ENCODE measurements at places on chromosomes 4 and X. TPM values are rescaled to one million over a fixed set of nuclear protein-coding genes. Genes with fewer than 3 reads are reported as not detected.
A peak's percentile ranks its signal among the peaks of the same experiment; 100 is the strongest.

DNA sequence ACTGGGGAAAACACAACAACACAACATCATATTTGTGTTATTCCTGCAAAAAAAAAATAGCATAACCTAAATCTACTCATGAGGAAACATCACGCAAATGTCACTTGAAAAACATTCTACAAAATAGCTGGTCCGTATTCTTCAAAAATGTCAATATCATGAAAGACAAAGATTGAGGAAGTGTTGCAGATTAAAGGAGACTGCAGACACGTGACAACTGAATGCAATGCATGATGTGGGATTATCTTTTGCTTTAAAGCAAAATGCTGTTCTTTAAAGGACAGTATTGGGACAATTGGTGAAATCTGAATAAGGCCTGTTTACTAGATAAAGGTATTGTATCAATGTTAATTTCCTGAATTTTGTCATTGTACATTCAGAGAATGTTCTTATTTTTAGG, 157.7 kb downstream of the SMIM20 start:
- peaks cover 17% of the 10 kb centered on the region for H3K27me3 ChIP-seq
- DNase-seq, result no peak
- no peaks in the 10 kb centered on the region for H3K36me3 ChIP-seq
- no peak overlapping the region for H3K4me3 ChIP-seq

DNA sequence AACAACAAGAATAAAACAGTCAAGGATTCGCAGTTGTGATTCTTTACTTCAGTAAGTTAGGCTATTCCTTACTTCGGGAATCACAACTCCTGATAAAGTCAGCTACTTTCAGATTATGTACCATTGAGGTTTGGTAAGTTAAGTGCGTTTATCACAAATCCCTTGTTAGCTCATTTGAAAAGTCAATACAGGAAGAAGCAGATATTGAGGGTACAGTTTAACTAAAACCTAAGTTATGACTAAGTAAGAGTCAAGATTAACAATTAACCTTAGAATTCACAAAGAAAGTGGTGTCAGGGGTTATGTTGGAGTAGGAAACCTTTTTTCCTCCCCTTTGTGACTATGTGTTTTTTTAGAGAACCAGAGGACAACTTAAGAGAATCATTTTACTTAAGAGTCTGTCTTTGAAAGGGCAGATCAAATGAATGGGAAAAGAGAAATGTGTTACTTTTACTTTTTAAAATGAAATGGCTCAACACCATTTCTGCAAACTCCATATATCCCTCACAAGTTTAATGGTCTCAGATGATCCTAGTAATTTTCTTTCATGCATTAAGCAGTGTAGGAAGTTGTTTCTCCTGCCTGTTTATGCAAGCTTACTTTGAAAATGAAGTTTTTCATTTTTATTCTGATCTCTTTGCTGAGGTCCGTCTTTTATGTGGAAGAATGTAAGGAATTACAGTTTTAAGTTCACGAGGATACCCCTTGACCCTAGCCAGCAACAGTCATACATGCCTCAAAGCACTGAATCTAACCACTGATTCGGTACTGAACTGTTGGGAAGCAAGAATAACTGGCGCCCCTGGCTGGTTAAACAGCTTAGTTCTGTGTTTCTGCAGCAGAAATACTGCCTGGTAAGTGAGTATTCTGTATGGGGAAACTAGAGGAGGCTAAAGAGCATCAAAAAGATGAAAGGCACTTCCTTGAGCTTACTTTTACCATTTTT, 211.7 kb downstream of the SLC4A4 start:
- DNase-seq, result peak; percentile 48
- no peak overlapping the region for H3K4me3 ChIP-seq
- H3K27ac ChIP-seq, result no peak overlapping the region
- H3K27me3 ChIP-seq, result no peaks in the 10 kb centered on the region
- no peaks in the 10 kb centered on the region for H3K36me3 ChIP-seq
- H3K4me1 ChIP-seq, result peaks cover 10% of the 10 kb centered on the region

DNA sequence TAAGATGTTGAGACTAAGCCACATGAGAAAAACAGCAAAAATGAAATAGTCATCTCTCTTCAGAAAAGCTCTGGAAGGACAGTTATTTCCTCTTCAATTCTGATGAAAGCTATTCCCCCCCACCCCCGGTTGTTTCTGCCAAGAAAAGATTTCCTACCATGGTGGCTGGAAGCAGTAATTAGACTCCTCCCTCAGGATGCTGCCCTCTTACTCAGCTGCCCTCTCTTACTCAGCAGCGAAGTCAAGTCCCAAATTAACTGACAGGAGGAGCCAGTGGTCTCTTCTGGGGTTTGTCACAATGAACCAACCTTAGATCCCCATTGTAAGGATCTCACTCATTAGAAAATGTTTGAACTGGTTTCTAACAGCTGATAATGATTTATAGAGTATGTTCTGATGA, 38.0 kb downstream of the GPM6B start:
- DNase-seq, result peak; percentile 55
- H3K27ac ChIP-seq, result no peak overlapping the region
- H3K4me1 ChIP-seq, result peaks cover 7% of the 10 kb centered on the region

DNA sequence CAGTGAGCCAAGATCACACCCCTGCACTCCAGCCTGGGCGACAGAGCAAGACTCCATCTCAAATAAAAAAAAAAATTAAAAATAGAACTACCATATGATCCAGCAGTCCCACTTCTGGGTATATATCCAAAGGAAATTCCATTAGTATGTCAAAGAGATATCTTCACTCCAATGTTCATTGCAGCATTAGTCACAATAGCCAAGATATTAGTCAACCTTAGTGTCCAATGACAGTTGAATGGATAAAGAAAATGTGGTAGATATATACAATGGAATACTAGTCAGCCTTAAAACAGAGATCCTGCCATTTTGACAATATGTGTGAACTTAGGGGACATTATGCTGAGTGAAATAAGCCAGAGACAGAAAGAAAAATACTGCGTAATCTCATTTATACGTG, 49.4 kb downstream of the C4orf46 start:
- no peaks in the 10 kb centered on the region for H3K27me3 ChIP-seq
- peak; percentile 39 for DNase-seq
- H3K27ac ChIP-seq, result no peak overlapping the region
- no peaks in the 10 kb centered on the region for H3K36me3 ChIP-seq

The ZFP42 gene
- not detected for total RNA-seq

- no peak overlapping the region for H3K4me3 ChIP-seq
- no peak overlapping the region for H3K27ac ChIP-seq
- DNase-seq, result peak; percentile 5
- H3K27me3 ChIP-seq, result no peaks in the 10 kb centered on the region
Measured at GRCh38 chr4:132108784-132109183, 1040.3 kb upstream of the PCDH10 start.

The USP9X gene
- total RNA-seq, result 72.3 TPM

The MAP7D2 gene
- total RNA-seq, result 0.32 TPM

The BEND4 gene
- not detected for total RNA-seq

- H3K4me1 ChIP-seq, result no peaks in the 10 kb centered on the region
- no peaks in the 10 kb centered on the region for H3K27me3 ChIP-seq
- DNase-seq, result no peak
- no peak overlapping the region for H3K27ac ChIP-seq
Measured at GRCh38 chr4:67575232-67576058, 16.9 kb downstream of the STAP1 start.

DNA sequence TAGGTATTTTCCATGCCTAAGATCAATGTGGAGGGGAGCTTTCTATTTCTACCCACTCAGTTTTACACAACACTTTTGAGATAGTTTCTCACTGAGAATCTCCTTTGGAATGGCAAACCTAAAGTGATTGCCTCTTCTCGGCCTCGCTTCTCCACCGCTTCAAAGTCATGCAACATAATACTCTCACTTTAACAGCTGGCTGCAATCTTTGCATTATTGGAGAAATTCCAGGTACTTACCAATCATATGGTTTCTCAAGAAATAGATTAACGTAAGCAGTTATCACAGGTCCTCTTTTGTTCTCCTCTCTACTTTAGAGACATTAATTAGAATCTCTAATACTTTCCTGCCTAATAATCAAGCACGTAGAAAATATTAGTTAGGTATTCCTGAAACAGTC, 3.7 kb upstream of the IL13RA2 start:
- no peak overlapping the region for H3K27ac ChIP-seq
- no peak overlapping the region for H3K4me3 ChIP-seq
- no peaks in the 10 kb centered on the region for H3K27me3 ChIP-seq
- peaks cover 48% of the 10 kb centered on the region for H3K4me1 ChIP-seq
- H3K36me3 ChIP-seq, result no peaks in the 10 kb centered on the region

- DNase-seq, result no peak
- no peak overlapping the region for H3K27ac ChIP-seq
- H3K4me3 ChIP-seq, result no peak overlapping the region
Measured at GRCh38 chr4:6165766-6166165, 34.6 kb downstream of the JAKMIP1 start.

- no peaks in the 10 kb centered on the region for H3K4me1 ChIP-seq
- no peaks in the 10 kb centered on the region for H3K27me3 ChIP-seq
- no peaks in the 10 kb centered on the region for H3K36me3 ChIP-seq
Measured at GRCh38 chrX:11867610-11868345, 109.7 kb downstream of the MSL3 start.

DNA sequence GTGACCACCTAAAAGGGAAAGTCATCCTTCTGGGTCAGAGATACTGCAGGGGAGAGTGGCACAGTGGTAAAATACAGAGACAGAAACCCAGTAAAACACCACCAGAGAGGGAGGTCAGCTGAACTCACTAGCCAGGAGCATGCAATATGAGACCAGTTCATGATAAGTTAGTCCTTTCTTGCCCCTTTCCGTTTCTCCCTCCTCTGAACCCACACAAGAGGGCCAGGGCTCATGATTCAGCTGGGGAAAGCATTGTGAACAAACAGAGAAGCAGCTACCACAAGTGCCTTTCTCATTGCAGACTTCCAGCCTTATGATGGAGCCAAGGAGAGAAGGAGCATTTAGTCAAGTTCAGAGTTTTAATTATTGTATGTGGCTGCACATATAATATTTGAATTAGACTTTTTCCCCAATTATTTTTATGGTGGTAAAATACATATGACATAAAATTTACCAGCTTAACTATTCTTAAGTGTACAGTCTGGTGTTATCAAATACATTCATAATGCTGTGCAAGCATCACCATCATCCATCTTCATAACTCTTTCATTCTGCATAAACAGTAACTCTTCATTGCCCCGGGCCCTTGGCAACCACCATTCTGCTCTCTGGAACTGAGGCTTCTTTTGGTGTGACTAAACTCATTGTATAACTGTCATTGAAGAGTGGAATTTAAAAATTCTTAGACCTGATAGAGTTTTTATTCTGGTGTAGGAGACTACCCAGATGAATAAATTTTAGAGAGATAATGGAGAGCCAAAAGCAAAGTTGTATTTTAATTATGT, 114.6 kb downstream of the DDIT4L start:
- H3K36me3 ChIP-seq, result no peaks in the 10 kb centered on the region
- DNase-seq, result peak; percentile 20
- H3K4me1 ChIP-seq, result peaks cover 17% of the 10 kb centered on the region
- H3K4me3 ChIP-seq, result no peak overlapping the region
- no peaks in the 10 kb centered on the region for H3K27me3 ChIP-seq
- H3K27ac ChIP-seq, result no peak overlapping the region

- H3K4me3 ChIP-seq, result peak overlapping the region; percentile 45
- H3K36me3 ChIP-seq, result no peaks in the 10 kb centered on the region
- no peaks in the 10 kb centered on the region for H3K27me3 ChIP-seq
- H3K4me1 ChIP-seq, result peaks cover 62% of the 10 kb centered on the region
Measured at GRCh38 chr4:78568640-78569305, 17.2 kb downstream of the ANXA3 start.

GRCh38 chr4:158586881-158587280, 65.2 kb downstream of the RXFP1 start:
- no peaks in the 10 kb centered on the region for H3K36me3 ChIP-seq
- H3K4me3 ChIP-seq, result no peak overlapping the region
- no peaks in the 10 kb centered on the region for H3K4me1 ChIP-seq
- DNase-seq, result no peak
- no peaks in the 10 kb centered on the region for H3K27me3 ChIP-seq
- no peak overlapping the region for H3K27ac ChIP-seq

- H3K4me3 ChIP-seq, result no peak overlapping the region
- H3K27ac ChIP-seq, result no peak overlapping the region
- H3K4me1 ChIP-seq, result no peaks in the 10 kb centered on the region
Measured at GRCh38 chr4:164731827-164732474, 22.0 kb upstream of the SMIM31 start.

GRCh38 chr4:68895561-68896198, 55.9 kb downstream of the UGT2A3 start:
- H3K4me3 ChIP-seq, result no peak overlapping the region
- no peak overlapping the region for H3K27ac ChIP-seq
- H3K36me3 ChIP-seq, result no peaks in the 10 kb centered on the region
- H3K4me1 ChIP-seq, result no peaks in the 10 kb centered on the region
- no peaks in the 10 kb centered on the region for H3K27me3 ChIP-seq

DNA sequence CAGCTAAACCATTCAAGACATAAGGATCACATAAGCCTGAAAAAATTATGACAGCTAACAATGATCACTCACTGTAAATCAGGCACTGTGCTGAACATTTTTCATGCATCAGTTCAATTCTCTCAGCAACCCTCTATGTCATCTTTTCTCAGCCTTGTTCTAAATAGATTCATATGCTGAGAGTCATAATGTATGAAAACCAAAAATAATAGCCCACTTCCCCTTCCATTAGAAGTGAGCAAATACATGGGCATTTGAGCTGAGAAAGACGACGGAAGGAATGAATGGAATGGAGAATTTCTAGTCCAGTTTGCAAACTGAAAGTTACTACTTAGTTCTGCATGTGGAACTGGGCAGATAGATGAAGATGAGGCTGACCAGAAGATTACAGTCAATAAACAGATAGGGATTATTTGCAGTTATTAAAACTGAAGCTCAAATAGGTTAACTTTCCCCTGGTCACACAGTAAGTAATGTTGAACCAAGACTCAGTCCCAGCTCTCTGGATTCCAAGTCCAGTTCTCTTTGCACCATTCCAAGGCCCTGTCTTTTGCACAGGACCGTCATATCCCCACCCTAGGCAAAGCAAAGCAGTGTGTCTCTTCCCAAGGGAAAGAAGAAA, 1.6 kb upstream of the SH3RF1 start:
- H3K4me1 ChIP-seq, result peaks cover 24% of the 10 kb centered on the region
- peak; percentile 86 for DNase-seq
- peak overlapping the region; percentile 89 for H3K4me3 ChIP-seq
- peak overlapping the region; percentile 79 for H3K27ac ChIP-seq
- no peaks in the 10 kb centered on the region for H3K36me3 ChIP-seq

The TMSB15C gene
- 1.8 TPM for total RNA-seq

DNA sequence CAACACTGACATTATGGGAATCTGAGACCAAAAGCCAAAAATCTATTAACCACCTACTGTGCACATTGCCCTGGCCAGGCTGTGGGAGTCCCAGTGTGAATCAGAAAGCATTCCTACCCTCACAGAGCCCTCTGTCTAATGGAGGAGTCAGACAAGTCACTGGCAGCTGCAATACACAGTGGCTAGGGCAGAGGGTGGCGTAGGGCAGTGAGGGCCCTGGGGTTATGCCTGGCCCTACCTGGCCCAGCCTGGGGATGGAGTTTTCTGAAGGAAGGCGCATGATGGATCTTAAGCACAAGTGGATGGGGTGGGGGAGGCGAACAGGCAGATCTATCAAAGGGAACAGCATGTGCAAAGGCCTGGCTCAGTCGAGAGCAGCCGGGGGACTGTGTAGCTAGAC, 10.8 kb downstream of the JAKMIP1 start:
- no peak for DNase-seq
- no peaks in the 10 kb centered on the region for H3K4me1 ChIP-seq
- no peak overlapping the region for H3K4me3 ChIP-seq

The AKAP14 gene
- not detected for total RNA-seq
